Activated naive CD4-positive, alpha-beta T cell treated with anti-CD3 and anti-CD28 coated beads for 36 hours (primary cell): ENCODE measurements at places on chromosomes 2 and 18.

DNA sequence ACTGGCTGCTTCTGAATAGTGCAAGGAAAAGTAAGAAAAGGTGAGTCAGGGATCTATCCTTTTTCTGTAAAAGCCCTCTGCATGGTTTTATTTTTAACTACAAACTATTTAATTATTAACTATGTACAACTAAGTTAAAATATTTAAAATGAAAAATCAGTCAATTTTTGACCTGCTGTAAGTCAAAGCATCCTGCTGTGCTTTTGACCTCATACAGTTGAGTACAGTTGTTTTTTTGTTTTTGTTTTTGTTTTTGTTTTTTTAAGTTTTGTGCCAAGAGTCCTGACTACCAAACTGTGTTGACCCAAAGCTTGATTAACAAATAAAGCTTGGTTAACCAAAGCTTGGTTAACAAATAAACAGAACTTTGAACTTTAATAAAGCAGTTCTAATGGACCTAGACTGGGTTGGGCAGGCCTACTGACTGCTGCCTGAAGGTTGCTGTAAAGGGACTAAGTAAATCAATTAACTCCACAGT, at the start of gene ACMSD:
TSS of gene ACMSD (plus strand) at position 474 of the 478 bp plus-strand sequence. CDS start 67 bp downstream, outside the sequence.
- no peak for DNase-seq

DNA sequence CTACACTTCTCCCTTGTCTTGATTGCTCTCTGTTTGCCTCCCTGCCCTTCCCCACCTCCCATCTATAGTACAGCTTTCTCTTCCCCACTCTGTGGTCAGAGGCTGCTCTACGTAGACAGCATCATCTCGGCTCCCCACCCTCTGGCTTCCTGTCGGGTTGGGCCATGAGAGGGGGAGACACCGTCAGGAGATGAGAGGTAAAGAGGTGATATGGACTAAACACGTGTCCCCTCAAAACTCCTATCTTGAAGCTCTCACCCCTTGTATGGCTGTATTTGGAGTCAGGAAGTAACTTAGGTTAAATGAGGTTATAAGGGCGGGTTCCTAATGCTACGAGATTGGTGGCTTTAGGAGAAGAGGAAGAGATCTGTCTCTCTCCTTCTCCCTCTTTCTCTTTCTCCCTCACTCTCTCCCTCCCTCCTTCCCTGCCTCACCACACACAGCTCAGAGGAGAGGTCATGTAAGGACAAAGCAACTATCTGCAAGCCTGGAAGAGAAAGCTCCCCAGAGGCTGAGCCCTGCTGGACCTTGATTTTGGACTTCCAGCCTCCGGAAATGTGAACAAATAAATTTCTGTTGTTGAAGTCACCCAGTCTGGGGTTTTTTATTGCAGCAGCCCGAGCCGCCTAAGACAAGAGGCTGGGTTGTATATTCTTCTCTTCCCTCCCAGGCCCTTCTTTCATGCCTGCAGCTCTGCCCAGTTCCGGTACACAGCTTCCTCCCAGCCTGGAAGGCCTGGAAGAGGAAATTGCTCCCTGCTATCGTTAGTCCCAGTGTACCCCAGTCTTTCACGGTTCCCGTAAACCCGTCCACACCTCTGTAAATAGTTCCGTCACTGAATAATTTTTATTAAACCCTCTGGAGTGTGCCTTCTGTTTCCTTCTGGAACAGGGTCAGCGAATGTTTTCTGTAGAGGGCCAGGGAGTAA, 138.0 kb downstream of the AKAIN1 start:
- DNase-seq: peak; percentile 62

DNA sequence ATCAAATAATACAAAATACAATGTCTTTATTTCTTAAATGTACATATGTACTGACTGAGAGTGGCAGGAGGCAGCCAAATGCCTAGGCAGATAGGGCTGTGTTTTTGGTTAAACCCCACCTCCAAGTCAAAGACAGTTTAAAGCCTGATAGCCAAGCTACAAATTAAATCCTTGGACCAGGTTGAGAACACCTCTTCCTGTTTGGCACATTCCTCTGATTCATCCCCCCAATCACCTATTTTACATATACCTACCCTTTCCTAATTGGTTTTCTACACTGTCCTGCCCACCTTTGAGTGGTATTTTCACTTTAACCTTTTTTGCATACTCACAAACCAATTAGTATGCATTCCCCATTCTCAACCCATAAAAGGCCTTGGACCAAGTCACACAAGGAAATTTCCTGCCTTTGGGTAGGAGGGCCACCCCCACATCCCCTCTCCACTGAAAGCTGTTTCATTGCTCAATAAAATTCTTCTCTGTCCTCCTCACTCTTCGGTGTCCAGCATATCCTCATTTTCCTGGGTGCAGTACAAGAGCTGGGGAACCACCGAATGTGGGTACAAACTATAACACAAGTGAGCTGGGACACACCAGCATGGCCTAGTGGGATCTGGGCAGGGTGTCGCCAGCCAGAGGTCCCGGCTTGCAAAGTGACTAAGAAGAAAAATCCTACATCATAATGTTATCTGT, 149.1 kb downstream of the UBE2E3 start:
- no peak for DNase-seq

GRCh38 chr18:58097121-58097906, 53.3 kb downstream of the NEDD4L start:
- DNase-seq: no peak
